ENCODE measurements at places on chromosomes 3 and 15. TPM values are rescaled to one million over a fixed set of nuclear protein-coding genes. Genes with fewer than 3 reads are reported as not detected.

The EPHB3 gene
- 1.00 TPM for total RNA-seq

The KCNAB1 gene
- total RNA-seq, result 2.4 TPM

The TMEM212 gene
- not detected for total RNA-seq

- DNase-seq, result no peak
Measured at GRCh38 chr15:80404761-80405553, 775 bp downstream of the ARNT2 start.

The DNAH12 gene
- total RNA-seq, result not detected

The FAM81A gene
- total RNA-seq, result 5.0 TPM

- DNase-seq, result no peak
Measured at GRCh38 chr3:47228088-47228487, 54.5 kb downstream of the KIF9 start.

DNA sequence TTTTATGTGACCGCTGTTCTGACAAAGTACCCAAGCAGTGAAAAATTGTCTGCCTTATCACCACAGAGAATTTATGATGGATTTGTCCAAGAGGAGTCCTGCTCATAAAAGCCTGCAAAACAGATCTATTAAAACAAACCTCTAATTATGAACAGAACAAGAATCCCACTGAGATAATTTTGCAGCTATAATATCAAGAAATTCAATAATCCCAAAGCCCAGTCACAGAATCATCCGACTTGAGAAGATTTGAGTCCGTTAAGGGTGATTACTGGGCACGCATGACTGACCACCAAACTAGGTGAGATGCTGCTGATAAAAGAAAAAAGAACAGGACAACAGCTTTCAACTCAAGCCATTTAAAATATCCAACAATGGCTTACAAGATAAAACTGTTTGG lies 231.0 kb upstream of the WNT5A start:
- DNase-seq, result no peak

The GBE1 gene
- total RNA-seq, result 35.1 TPM

The GUCA1C gene
- not detected for total RNA-seq

DNA sequence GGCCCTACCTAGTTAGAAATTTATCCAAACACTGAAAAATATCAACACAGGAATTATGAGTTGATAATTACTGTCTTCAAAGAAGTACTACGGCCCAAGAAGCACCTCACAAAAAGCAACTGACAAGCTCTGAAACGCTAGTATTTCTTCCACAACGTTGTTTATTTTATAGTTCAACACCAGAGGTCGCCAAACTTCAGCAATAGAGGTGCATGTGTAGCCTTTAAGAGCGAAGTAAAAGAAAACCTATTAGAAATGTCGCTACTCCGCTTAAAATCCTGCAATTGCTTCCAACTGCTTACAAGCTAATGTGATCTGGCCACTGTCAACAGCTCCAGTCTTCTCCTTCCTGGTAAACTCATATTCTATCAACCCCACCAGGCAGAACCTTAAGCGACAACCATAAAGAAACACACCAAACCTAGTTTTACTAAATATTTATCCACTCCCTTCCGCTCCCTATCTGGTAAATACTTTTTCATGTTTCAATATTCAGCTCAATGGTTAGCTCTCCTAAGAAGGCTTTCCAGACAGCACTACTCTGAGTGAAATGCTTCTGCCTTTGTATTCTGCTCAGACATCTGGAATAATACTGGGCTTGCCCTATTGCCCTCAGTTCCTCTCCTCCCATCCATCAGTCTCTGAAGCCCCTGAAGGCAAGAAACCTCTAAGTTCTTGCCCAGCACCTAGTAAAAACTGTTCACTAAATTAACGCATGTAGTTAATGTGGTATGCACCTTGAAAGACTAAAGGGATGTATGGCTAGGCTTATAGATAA lies 110.2 kb downstream of the NR1I2 start:
- DNase-seq, result peak; percentile 60

DNA sequence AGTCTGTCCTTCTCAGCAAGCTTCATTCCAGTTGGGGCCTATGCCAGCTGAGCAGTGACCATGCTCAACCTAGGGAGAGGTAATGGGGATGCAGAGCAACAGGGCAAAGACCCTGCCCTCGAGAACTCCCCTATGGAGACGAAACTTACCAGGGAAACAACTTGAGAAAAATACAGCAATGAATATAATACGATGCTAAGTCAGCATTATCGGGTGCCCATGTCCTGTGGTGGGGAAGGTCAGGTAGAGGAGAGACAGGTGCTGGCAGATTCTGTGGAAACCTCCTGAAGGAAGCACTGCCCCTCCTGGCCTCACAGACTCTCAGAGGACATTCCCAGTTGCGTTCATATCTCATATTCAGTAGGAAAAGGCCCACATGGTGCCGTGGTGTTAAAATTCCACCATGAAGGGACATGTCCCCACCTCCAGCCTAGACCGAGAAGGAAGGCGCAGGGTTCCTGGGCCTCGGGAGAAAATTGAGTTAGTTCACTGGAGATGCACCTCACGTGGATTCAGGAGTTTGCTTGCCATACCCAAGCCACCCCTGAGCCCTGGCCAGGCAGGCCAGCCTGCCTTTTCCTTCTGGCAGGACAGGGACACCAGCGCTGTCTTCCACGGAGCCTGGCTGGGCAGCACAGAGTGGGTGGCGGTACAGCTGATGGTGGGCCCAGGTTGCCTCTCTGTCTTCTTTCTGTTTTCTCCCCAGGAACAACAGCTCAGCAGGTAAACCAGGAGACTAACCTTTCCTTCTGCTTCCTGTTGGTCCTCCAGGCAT lies 62.4 kb downstream of the BOC start:
- DNase-seq, result no peak

The MBNL1 gene
- 209 TPM for total RNA-seq

The XCR1 gene
- not detected for total RNA-seq

The ITIH4 gene
- total RNA-seq, result not detected

DNA sequence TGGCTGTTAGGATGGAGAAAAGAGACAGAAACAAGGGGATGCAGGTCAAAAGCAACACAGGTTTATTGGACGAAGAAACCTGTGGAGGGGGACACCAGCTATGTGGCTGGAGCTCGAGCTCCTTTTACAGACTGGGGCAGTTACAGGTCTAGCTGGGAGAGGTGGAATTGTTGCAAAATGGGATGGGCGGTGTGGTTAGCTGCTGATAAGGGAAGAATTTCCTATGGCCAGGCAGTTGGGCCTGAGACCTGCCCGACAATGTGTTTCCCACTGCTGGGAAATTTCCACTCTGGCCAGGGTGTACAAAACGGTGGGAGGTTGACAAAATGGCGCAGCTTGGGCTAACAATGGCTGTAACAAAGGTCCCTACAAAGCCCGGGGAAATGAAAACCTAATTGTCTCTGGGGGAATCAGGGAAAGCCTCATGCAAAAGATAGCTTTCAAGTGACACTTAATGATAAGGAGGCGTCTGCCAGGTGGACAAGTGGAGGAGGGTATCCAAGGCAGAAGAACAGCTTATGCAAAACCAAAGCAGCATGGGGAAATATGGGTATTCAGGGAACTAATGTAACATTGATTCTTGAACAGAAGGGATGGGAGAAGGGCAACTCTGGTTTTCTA lies 137.4 kb upstream of the SGO1 start:
- no peak for DNase-seq

The IQCF5 gene
- total RNA-seq, result not detected

DNA sequence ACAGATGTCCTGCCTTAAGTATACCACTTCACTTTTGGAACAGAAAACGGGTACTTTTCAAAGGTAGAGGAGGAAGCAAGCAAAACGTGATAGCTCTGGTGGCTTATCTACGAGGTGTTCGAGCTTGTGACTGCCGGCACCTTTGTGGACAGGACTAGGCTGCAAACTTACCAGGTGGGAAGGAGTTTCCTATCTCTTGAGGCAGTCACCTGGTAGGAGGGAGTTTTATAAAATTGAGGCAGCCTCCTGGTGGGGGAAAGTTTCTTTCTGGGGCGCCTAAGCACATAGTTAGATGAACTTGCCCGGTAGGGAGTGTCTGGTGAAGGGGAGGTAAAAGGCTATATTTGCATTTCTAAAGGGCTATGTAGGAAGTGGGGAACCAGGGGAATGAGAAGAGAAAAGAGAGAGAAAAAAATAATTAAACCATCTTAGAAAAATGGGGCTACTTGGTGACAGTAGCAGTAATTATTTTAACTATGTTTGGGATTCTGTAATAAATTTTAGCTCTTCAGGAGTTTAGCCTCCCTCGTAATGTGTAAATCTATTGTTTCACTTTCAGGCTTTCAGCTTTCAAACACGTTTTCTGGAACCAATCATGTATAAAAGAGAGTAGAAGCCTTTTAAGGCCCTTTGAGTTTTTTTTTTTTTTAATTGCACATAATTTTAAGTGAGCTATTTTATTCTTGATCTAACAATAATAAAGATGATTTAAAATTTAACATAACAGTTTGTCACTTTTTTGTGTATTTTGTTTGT lies 131.0 kb downstream of the IL5RA start:
- no peak for DNase-seq

- DNase-seq, result no peak
Measured at GRCh38 chr3:138426211-138426610, 8.2 kb upstream of the ESYT3 start.

GRCh38 chr3:116863822-116864589 lies 154.4 kb downstream of the TUSC7 start:
- peak; percentile 20 for DNase-seq

- DNase-seq, result no peak
Measured at GRCh38 chr3:100183608-100184125, 69.4 kb upstream of the FILIP1L start.

- no peak for DNase-seq
Measured at GRCh38 chr3:55245351-55245750, 241.8 kb downstream of the WNT5A start.

The SNTN gene
- total RNA-seq, result not detected

DNA sequence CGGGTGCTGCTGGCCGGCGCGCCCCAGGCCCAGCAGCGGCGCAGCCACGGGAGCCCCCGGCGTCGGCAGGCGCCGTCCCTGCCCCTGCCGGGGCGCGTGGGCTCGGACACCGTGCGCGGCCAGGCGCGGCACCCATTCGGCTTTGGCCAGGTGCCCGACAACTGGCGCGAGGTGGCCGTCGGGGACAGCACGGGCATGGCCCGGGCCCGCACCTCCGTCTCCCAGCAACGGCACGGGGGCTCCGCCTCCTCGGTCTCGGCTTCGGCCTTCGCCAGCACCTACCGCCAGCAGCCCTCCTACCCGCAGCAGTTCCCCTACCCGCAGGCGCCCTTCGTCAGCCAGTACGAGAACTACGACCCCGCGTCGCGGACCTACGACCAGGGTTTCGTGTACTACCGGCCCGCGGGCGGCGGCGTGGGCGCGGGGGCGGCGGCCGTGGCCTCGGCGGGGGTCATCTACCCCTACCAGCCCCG lies 777 bp downstream of the LOXL1 start:
- DNase-seq, result no peak

GRCh38 chr3:14861446-14862302 lies 42.9 kb downstream of the FGD5 start:
- no peak for DNase-seq

DNA sequence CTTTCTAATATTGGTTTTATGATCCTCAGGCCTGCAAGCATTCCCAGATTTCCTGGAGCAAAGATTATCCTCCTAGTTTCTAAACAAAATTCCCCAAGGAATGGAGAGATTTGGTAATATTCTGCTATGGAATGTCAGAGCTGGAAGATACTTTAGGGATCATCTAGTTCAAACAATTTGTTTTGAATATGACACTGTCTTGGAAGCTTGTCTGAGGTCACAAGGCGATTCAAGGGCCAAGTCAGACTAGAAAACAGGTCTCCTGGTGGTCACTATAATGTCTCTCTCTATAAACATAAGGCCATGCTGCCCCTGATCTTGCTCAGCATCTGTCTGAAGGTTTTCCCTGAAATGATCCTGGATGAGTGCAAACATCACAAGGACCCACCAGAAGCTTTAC lies 143.4 kb upstream of the BCL6 start:
- no peak for DNase-seq

GRCh38 chr3:186967686-186968085 lies 37.4 kb downstream of the ST6GAL1 start:
- peak; percentile 62 for DNase-seq

- DNase-seq, result no peak
Measured at GRCh38 chr3:116020495-116020894, 397.2 kb downstream of the GAP43 start.

- DNase-seq, result no peak
Measured at GRCh38 chr15:80572337-80572736, 122.8 kb upstream of the ABHD17C start.

The CACNA1D gene
- total RNA-seq, result not detected

The MCF2L2 gene
- total RNA-seq, result 3.4 TPM

- no peak for DNase-seq
Measured at GRCh38 chr15:74428442-74428787, 5.3 kb downstream of the SEMA7A start.

The CD96 gene
- 0.07 TPM for total RNA-seq

- peak; percentile 78 for DNase-seq
Measured at GRCh38 chr3:197417441-197417840, 119.0 kb upstream of the DLG1 start.

DNA sequence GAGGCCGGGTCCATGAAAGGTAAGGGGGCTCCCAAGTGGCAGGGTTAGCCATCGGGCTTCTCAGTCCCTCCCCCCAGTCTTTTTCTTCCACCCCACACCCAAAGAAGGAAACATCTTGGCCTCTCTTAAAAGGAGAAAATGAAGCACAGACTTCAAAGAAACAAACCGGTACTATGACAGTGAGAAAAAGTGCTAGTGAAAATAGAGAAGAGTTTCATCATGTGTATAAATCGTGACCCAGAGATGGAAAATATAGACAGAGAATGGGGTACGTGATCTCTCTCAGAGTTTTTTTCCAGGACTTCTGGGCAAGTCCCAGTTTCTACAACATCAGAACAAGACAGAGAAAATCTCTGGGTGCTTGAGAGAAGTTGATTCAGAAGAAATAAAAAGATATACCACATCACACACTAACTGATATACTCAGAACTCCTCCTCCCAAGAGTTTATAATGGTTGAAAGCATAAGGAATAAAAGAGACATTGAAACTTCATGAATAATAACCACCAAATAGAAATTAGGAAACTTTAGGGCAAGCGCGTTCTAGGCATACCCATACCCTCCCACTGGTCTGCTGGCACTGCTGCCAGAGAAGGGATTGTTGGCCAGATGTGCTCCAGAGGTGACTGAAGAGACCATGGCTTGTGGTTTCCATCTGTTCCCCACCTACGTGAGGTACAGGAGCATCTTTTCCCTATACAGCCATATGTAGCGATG lies 318.9 kb upstream of the CHRM5 start:
- DNase-seq, result no peak

GRCh38 chr15:88428053-88428452 lies 39.1 kb downstream of the MRPL46 start:
- DNase-seq, result no peak

- DNase-seq, result peak; percentile 34
Measured at GRCh38 chr3:60756241-60757030, 494.8 kb downstream of the FHIT start.

GRCh38 chr3:69647511-69648110 lies 91.7 kb upstream of the MITF start:
- DNase-seq, result no peak
